ENCODE measurements at places on chromosomes 2 and 18.
A peak's percentile ranks its signal among the peaks of the same experiment; 100 is the strongest.

DNA sequence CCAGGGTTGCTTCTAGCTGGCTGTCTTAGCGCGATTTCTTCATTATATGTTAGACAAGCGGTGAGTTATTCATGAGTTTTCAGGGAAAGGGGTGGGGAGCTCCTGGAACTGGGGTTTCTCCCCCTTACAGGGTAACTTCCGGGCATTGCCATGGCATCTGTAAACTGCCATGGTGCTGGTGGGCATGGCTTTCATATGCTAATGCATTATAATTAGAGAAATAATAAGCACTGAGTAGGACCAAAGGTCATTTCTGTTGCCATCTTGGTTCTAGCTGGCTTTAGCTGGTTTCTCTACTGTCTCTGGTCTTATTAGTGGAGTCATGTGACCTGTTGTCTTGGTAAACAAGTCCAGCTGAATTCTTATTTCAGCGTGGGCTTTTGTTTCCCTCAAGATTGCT, 5.5 kb upstream of the SNTG2 start:
- no peak for DNase-seq

- DNase-seq = peak; percentile 71
Measured at GRCh38 chr2:209771474-209772289, at the start of gene UNC80. UNC80 (plus strand) TSS chr2:209771832; CDS start chr2:209772073, 241 bp downstream.

- no peak for DNase-seq
Measured at GRCh38 chr18:6595666-6596065, 133.8 kb upstream of the ARHGAP28 start.

- DNase-seq = no peak
Measured at GRCh38 chr2:41038408-41038807, 586.5 kb upstream of the SLC8A1 start.

DNA sequence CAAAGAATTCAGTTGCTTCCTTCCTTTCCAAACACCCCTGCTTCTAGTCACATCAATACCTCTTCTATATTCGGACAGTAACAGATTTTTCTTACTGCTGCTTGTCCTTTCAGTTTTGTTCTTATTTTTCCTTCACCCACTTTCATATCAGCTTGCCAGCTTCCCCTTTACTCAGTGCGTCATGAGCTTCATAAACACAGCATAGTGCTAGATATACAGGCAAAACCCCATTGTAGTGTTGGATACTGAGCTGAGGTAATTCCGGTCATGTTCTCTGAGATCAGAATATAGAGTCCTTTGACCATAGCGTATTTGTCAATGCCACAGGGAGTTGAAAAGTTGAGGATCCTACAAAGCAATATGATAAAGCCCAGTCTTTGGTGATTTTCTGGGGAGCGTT, 2.4 kb downstream of the FARP2 start:
- no peak for DNase-seq

GRCh38 chr2:18435426-18436037, 124.9 kb downstream of the RDH14 start:
- DNase-seq = peak; percentile 68

DNA sequence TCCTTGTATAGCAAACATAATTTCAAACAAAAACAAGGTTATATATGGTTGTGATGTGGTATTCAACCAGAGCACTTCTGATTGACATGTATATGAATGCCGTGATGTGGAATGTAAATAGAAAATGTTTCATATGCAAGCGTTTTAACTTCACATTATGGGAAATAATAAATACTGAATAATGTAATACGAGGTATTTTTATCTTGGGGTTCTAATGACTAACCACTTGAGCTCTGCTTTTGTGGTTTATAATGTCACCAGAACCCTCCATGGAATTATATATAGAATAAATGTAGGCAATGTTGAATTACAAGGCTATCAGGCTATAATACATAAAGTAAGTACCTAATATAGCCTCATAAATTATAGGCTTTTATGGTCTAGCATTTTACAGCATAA, 72.4 kb downstream of the ZNF521 start:
- DNase-seq = no peak

GRCh38 chr18:57585855-57586250, 649 bp downstream of the FECH start:
- DNase-seq = no peak

DNA sequence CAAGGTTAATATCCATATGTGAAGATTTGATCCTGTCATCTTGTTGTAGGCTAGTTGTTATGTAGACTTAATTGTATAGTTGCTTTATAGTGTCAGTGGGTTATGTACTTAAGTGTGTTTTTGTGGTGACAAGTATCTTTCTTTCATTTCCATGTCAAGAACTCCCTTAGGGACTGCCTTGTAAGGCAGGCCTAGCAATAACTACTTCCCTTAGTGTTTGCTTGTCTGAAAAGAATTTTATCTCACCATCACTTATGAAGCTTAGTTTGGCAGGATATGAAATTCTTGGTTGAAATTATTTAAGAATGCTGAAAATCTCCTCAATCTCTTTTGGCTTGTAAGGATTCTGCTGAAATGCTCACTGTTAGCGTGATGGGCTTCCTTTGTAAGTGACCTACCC, 467.6 kb downstream of the CDH2 start:
- no peak for DNase-seq

GRCh38 chr2:239605409-239605808, 204.6 kb upstream of the HDAC4 start:
- no peak for DNase-seq

- no peak for DNase-seq
Measured at GRCh38 chr18:2994603-2995432, 18.1 kb downstream of the LPIN2 start.

DNA sequence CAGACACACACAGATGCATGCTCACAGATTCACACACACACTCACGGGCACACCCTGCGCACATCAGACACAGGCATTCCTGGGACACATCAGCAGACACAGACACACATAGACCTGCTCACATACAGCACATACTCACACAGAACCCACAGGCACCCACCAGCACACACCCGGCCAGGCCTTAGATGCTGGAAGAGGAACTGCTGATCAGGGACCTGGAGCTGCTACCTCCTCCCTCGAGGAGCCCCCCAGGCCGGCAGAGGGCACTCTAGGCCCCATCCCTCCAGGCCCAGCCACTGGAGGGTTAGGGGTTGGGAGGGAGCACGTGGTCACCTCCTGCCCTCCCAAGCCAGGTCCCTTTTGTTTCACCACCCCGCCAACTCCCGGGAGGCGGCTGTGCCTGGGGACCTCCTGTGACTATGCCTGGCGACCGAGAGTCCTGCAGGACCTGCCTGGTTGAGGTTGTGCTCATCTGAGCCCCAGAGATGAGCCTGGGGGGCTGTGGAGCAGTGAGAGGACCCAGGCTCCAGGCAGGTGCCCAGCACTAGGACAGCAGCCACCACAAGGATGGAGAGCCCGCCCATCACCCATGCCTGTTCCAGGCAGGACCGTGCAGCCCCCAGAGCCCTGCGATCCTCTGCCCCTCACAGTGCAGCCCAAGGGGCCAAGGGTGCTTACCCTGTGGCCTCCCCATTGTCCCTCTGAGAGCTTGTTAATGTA, 21.0 kb upstream of the PTMA start:
- DNase-seq = no peak

DNA sequence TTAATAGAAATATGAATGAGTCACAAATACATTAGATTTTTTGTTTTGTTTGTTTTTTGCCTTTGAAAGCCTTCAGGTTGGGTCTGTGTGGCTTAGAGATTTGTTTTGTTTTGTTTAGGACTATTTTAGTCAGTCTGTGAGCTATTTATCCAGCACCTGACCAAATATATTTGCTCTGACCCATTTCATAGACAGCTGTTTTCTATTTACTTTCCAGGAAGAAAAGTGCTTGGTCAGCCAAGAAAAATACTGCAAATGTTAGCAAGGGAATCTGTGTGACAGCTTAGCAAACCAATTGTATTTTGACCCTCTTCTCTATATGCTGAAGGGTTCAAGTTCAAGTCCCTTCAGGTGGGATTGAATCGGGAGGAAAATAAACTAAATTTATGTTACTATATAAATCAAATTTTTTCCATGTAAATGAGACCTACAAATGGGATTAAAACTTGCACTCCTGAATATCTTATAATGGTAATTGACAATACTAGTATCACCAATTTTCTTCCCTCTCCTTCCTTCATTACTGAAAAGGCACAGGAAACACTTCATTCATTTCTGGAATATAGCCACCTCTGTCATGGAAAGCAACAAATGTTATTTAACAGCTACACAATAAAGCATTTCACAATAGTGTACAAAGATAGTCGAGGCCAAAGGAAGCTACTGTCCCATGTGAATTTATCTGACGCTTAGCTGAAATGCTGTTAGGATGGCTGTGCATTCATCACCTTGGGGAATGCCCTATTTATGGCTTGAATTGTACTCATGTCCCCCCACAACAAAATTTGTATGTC, 23.1 kb upstream of the KLF7 start:
- peak; percentile 62 for DNase-seq

DNA sequence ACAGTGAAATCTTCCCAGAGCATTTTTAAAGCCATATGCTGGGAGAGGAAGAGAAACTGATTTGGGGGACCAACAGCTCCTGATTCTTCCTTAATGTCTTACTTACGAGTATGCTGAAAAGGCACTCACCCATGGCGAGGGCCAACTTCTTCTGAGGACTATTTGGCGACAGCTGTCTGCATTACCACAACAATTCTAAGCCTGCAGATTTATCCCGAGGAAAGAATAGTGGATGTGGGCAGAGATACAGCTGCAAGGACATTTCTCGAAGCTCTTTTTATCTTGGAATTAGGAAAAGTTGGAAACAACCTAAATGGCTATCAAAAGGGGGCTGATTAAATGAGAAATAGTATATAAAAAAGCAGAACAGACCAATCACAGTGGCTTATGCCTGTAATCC, 40.3 kb upstream of the FHL2 start:
- DNase-seq = no peak

GRCh38 chr2:19473350-19473749, 114.9 kb upstream of the OSR1 start:
- DNase-seq = no peak

DNA sequence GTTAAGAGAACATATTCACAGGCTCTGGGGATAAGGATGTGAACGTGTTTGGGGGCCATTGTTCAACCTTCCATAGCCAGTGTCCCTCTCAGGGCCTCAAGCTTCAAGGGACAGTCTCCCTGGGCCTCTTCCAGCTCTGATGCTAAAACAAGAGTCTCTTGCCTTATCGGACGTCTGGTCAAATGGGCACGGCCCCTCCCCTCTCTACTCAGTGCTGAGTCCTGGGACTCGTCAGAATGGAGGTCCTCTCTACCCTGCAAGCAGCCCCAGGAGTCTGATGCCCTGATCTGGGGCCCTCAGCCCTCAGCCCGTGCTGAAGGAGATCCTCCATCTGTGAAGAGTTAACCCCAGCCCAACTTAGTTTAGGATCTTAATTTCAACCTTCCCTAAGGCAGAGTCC, 198.2 kb downstream of the ZFP36L2 start:
- DNase-seq = no peak

GRCh38 chr2:27145682-27146081, 3.1 kb upstream of the TCF23 start:
- no peak for DNase-seq

DNA sequence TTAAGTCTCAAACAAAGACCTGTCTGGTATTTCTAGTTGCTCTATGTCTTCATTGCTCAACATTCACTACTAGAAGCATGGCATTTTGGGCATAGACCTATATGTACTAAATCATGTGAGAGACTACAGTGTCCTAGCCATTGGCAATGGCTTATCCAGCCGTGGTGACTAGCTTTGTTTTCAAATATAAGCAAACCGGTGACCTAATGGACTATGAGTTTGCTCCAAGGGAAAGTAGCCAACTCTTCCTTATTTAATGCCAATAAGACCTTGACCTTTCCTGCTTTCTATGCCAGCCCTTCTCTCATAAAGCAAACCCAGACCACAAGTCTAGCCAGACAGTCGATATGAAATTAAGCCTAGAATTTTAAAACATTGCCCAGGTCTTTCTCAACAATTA, 113.7 kb upstream of the CREB1 start:
- DNase-seq = no peak

DNA sequence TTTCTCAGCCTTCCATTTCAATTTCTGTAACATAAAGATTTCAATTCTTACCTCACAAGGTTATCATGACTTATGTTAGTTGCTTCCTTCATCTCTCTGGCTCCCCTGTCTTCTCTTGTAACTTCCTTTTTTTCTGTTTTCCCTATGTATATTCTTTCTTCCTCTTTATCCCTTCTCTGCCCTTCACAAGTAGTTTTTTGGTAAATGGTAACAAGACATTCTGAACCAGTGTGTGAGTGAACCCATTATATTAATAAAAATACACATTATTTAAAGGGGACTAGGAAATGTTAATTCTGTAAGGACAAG, 8.4 kb downstream of the ACSL3 start:
- DNase-seq = no peak

DNA sequence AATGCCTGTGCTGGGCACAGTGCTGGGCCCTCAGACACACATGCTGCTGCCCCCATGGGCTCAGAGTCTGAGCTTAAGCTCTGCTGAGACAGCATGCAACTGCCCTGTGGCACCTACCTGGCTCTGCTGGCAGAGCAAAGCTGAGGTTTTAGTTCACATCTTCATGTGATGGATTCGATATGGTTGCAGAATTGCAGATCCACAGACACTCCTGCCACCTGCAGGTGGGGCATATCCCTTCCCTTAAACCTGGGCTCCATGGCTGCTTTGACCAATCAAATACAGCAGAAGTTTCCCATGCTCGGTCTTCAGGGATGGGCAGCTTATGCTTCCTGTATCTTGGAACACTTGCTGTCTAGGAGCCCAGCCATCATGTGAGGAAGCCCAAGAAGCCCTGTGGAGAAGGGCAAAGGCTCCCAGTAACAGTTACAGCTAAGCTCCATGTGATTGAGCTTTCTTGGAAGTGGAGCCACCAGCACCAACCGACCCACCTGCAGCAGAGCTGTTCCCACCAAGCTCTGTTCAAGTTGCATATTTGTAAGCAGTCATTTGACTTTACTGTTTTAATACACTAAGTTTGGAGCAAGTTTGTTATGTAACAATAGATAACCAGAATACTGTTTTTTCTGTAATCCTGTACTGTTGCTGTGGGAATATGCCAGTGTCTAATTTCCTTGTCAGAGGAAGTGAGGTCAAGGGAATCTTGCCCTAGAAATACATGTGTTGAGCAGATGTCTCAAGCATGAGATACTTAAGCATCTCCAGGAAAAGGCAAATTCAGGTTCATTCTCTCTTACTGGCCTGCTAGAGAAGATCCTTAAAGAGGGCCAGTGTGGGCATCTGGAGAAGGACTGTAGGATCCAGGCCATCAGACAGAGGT, 79.3 kb downstream of the SH3RF3 start:
- DNase-seq = no peak

DNA sequence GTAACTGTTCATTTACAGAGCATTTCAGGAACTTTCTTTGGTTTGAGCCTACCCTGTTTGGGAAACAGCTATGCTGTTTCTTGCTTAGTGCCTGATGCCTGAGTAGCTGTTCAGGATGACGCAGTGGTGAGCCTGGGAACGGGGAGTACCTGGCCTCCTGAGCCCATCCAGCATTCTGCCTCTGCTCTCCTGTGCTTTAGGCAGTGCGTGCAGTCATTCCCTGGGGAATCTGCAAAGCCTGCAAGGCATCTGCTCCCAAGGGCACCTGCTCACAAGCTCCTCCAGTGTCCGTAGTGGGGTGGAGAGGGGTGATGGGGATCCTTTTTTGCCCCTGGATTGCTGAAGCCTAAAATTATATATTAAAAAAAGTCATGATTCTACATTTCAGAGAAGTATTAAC, 68.8 kb downstream of the RAPGEF4 start:
- DNase-seq = no peak

- DNase-seq = peak; percentile 63
Measured at GRCh38 chr2:10302479-10303180, at the start of gene HPCAL1. HPCAL1 (plus strand) TSS chr2:10302904; CDS start chr2:10419758, 116,854 bp downstream.

Measured in NCI-H748 treated with DMSO at 0.1 percent for 48 hours (cell line).